Stimulated activated CD4-positive, alpha-beta T cell treated with anti-CD3 and anti-CD28 coated beads, TNF-alpha, amount 100 ng/mL, for 48 hours (primary cell): ENCODE measurements at places on chromosomes 1 and 21.

DNA sequence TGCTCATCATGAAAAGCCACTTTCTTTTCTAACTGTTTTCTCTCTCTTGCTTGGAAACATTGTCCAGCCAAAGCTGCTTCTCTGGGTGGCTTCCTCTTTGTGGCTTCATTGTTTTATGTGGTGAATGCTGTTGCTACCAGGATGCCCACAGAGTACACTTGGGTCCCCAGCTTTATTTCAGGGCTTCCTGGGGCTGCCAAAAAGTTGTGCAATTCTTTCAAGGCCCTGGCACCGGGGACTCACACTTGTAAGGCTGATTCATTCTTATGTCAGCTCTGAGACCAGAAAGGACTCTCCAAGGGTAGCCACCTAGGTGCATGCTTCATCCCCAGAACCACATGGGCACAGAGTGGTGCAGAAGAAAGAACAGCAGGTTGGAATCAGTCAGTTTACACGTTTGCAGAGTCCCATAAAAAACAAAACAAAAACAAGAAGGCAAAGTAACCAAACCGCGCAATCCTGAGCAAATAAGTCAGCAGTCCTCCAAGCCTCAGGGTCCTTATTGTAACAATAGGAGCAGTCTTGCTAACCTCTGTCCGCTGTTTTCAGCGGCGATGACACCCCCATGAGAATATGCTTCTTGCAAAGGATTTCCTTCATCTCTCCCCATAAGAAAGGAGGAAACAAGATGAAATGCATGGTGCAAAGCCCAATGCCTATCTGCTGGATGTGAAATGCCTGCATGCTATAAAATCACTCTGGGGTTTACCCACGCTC, 89.9 kb upstream of the SSX2IP start:
- DNase-seq: no peak

DNA sequence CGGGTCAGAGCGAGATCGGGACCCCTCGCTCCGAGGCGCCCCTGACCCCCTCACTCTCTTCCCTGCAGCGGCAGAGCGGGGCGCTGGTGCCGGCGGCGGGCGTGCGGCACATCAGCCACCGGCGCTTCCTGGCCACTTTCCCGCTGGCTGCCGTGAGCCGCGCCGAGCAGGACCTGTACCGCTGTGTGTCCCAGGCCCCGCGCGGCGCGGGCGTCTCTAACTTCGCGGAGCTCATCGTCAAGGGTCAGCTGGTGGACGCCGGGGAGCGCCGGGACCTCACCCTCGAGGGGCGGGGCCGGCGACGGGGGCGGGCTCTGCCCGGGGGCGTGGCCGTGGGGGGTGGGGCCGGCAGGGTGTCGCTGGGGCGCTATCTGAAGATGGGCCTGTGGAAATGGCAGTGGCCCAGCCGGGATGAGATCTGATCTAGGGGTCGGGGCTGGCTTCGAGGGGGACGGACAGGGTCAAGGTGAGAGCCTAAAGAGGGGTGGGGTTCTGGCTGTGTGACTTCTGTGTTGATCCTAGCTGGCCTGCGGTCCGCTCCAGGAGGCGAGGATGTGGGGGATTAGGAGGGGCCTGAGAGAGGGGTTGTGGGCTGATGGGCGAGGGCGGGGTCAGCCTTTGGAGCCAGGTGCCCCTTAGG, 23.6 kb downstream of the PTPRU start:
- DNase-seq: no peak

GRCh38 chr1:221334062-221334461, 407.8 kb downstream of the DUSP10 start:
- DNase-seq: no peak

DNA sequence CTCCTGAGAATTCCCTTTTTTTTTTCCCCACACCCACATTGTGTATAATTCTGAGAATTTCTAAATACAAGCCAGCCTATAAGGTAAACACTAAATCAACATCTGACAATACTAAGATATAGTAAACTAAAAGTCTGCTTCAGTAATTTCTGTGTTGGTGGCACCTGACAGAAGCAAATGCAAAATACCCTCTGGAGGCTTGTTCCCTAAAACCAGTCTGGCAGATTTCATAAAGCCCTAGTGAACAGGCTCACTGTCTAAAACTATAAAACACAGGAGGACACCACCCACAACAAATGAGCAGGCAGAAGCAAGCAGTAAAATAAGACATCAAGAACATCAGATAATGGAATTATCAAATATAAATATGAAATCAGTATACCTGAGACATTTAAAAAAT, 11.5 kb downstream of the TRIM33 start:
- DNase-seq: no peak

GRCh38 chr21:44987886-44988606, 48.2 kb downstream of the SLX9 start:
- DNase-seq: no peak
